ENCODE measurements at places on chromosomes 12 and 14.

DNA sequence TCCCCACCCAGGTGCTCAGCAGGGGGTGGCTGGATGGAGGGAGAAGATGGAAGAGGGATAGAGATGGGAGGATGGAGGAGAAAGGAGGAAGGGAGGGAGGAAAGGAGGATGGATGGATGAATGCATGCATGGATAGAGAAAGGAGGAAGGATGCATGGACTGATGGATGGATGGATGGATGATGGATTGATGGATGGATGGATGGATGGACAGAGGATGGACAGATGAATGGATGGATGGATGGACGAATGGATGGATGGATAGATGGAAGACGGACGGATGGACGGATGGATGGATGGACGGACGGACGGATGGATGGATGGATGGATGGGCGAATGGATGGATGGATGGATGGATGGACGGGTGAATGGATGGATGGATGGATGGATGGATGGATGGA, 64.1 kb downstream of the NCOR2 start:
- no peak for DNase-seq

GRCh38 chr14:96051642-96052540, 12.7 kb downstream of the C14orf132 start:
- DNase-seq, result no peak

DNA sequence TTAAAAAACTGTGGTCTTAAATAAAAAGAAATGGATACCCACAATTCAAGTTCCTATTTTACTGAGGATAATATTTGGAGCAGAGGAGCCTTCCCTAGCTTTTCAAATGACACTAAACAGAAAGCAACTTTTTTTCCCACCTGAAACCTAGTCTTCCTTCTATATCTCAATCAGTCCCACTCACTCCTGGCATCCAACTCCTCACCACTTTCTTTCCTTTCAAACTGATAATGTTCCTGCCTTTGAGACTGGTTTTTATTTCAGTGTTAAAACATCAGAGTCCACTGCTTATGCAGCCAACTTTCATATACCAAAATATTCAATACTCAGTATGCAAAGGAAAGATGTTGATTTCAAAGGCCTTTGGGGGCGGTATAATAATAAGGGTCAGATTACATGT, 225.6 kb downstream of the GXYLT1 start:
- no peak for DNase-seq

GRCh38 chr12:67919406-67919805, 69.8 kb upstream of the IFNG-AS1 start:
- DNase-seq, result no peak

DNA sequence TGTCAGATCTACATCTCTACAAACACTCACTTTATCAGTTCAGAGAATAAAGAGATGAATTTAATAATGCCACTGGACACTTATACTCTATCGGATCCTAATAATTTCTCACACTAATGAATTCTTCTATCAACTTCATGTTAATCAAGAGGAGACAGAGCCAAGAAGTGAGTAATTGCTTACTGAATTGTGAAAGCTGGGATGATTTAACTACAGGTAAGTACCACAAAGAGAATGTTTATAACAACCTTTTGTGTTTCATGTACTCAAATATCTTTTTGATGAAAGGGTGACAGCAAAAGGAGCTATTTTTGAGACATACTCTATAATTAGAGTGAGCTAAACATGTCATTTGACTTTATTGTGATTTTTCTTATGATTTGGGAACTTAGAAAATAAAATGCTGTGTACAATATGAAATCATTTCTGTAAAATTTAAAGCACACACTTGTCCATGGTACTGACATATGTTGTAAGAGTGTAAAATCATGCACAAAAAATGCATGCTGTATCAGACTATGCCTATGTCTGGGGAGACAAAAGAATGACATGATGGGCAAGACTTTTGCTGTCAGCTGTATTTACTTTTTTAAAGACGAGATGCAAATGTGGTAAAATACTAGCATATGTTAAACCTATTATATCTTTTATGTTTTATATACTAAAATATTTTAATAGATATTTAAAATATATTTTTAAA, 361.2 kb downstream of the CCER1 start:
- no peak for DNase-seq

DNA sequence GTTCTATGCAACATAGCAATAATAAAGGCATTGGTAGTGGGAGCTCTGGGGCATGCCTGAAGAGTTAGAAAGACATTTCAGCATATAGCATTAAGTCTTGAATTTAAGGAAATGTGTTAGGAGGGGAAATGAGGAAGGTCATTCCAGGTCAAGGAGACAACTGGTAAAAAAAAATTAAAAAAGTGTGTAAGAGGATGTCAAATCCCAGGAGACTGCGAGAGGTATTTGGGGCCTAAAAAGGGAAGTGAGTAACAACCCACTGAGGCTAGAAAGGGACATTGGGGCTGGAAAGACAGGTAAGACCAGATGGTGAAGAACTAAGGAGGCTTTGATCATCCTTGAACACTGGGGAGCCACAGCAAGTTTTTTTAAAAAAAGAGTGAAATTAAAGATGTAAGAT, 152.9 kb downstream of the SLC25A21 start:
- no peak for DNase-seq

DNA sequence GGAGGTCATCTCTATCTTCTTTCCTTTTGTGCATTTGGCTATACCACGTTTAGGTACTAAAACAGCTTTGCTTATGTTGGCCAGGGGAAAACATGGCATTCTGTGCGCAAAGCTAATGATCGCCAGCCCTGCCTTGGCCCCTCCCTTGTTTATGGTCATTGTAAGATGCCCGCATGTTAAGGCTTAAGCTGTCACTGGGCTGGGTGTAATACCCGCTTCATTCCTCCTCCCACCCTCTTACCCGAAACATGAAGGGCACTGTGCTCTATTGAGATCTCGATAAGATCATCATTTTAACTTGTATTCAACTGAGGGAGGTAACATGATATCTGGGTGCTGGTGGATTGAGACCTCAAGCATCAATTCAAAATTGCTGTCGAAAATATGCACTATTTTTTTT, 34.7 kb downstream of the BRI3BP start:
- no peak for DNase-seq

GRCh38 chr14:35385042-35385839, 19.3 kb downstream of the NFKBIA start:
- DNase-seq, result peak; percentile 90

DNA sequence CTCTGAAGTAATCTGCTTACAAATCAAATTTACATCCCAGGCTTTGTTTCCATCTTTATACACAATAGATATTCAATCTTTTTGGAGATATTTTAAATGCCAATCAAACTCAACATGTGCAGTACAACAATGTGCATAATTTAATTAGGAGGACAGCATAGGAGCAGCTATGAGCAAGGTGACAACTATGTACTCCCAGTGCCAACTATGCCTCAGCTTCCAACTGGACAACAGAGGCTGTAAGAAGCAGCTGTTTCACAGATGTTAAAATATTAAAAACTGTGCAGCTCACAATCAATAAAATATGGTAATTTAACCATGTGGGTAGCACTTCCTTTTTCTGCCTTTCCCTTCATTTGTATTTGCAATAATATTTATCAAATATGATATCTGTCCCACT, 99.9 kb downstream of the ST8SIA1 start:
- DNase-seq, result no peak

GRCh38 chr12:40228727-40229126, 3.9 kb downstream of the LRRK2 start:
- DNase-seq, result no peak

DNA sequence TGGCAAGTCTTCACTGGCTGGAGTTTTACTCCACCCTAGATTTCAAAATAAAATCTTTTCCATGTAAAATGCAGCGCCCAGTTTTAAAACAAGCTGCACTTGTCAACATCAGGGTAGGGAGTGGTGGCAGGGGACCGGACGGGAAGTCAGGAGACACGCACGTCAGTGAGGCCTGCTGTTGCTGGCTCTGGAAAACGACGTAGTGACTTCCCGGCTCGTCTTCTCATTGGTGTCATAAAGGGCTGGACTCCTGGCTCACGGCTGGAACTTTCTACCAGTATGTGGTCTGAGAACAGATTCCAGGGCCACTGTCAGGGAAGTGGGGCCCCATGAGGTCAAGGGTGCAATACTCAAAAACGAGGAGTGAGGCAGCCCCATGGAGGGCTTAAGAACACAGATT, 64.2 kb upstream of the FOXN3 start:
- no peak for DNase-seq

- DNase-seq, result peak; percentile 78
These were observed 796 bp downstream of the YAF2 start for GRCh38 chr12:42237052-42237852.

Measured in Ammon's horn (tissue), 1 donor.